ENCODE measurements at places on chromosomes 3 and 15. TPM values are rescaled to one million over a fixed set of nuclear protein-coding genes. Genes with fewer than 3 reads are reported as not detected.

Gene PLOD2
- total RNA-seq, result 114 TPM

Gene LRRK1
- total RNA-seq, result 9.9 TPM

Gene HRG
- total RNA-seq, result not detected

Gene DPPA4
- total RNA-seq, result 0.16 TPM

Gene FBXL22
- total RNA-seq, result 26.2 TPM

Gene HRH1
- total RNA-seq, result 19.0 TPM

Gene ADAMTS17
- 10.7 TPM for total RNA-seq

Gene RRP9
- 7.7 TPM for total RNA-seq

Gene TGM5
- total RNA-seq, result 0.26 TPM

Gene ADAMTS9
- 120 TPM for total RNA-seq

Gene SLCO3A1
- total RNA-seq, result 4.4 TPM

Gene TUSC7
- total RNA-seq, result not detected

Gene POC1A
- 4.2 TPM for total RNA-seq

Gene STRC
- 0.05 TPM for total RNA-seq

Gene TGM4
- total RNA-seq, result not detected

Gene C3orf20
- 0.26 TPM for total RNA-seq

Gene CNTN3
- 27.1 TPM for total RNA-seq

Gene GCNT3
- total RNA-seq, result not detected

Gene FMN1
- total RNA-seq, result 6.2 TPM

Gene FGD5
- total RNA-seq, result 25.7 TPM

Gene CLDN18
- total RNA-seq, result not detected

Gene KBTBD12
- total RNA-seq, result 2.7 TPM

Gene SKIC8
- total RNA-seq, result 66.2 TPM

Gene CYP1A1
- total RNA-seq, result 0.26 TPM

Gene STRA6
- total RNA-seq, result 21.9 TPM

Gene IGDCC3
- total RNA-seq, result 1.4 TPM

Gene CIDEC
- total RNA-seq, result not detected

Gene C3orf85
- total RNA-seq, result not detected

Gene PAQR5
- total RNA-seq, result 2.6 TPM

Gene FAM98B
- total RNA-seq, result 39.4 TPM

Gene HGD
- not detected for total RNA-seq

Gene XRN1
- 99.3 TPM for total RNA-seq
